ENCODE measurements at places on chromosomes 12 and 14.
A peak's percentile ranks its signal among the peaks of the same experiment; 100 is the strongest.

- DNase-seq, result no peak
Observed at GRCh38 chr14:41295734-41296133, 310.9 kb upstream of the LRFN5 start.

DNA sequence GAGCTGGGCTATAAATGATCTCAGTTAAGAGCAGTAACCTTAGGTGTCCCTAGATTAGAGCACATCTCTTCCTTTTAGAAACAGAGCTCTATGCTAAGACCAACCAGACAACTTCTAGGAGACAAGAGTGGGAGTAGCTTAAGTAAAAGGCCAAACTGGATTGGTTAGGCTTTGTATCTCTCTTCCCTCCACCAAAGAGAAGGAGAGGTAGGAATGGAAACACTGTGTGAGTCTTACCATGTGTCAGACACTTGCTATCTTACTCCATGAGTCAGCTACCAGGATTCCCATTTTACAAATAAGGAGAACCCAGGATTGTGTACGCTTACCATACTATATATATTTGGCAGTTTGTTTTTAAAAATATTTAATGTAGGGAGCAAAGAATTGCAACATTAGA, 122.9 kb downstream of the PAX9 start:
- no peak for DNase-seq

- no peak for DNase-seq
Observed at GRCh38 chr12:27996761-27997160, 24.2 kb upstream of the PTHLH start.

DNA sequence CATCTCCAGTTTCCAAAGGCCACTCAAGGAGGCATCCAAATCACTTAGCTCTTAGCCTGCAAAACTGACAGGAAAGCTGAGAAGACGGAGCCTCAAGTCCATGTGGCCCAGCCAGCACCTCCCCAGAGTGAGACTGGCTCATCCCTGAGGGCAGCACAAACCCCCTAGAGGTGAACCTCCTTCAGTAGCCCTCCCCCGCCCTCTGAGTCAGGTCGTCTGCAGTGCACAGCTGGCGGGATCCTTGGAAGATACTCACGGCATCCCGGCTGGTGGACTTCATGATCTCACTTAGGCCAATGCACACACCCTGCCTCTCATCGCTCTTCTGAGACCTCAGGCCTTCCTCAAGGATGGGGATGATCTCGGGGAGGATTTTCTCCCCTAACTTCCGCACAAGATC, 24.1 kb upstream of the RAB35 start:
- no peak for DNase-seq

GRCh38 chr12:1922985-1923384, 4.5 kb upstream of the CACNA2D4 start:
- no peak for DNase-seq

DNA sequence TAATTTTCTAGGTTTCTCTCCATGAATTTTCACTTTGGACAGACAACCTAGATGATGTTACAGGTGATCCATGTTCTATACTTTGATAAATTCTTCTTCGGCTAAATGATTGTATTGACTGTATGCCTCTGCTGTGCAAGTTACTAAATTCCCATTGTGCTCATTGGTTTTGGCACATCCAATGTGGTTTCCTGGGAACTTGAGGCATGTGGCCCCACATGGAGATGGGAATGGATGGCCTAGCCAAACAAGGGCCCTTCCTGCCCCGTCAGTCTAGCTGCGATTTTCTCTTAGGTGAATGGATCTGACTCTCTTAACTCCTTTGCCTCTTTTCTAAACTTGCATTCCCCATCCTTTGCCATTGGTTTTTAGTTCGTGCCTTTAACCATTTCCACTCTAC, 186.2 kb downstream of the PELI2 start:
- DNase-seq, result no peak

- no peak for DNase-seq
Observed at GRCh38 chr14:71472356-71473340, 459.6 kb upstream of the RGS6 start.

GRCh38 chr12:89135976-89136634, 216.2 kb downstream of the DUSP6 start:
- DNase-seq, result no peak

DNA sequence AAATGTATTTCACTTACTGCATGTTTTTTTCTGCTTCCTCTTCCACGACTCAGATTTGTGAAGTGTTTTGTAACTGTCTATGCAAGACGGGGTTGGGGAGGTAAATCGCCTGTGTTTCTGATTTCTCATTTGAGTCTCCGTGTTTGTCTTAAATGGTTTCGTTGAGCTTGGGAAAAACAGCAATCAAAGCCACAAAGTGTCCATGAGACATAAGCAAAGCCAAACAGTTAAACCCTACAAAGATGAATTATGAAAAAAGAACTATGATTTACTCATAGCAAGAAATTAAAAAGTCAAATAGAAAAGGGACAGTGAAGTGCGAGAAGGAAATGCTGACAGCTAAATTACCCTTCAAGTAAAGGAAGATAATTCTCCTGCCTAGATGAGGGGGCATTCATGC, 164.3 kb upstream of the TMPO start:
- no peak for DNase-seq

DNA sequence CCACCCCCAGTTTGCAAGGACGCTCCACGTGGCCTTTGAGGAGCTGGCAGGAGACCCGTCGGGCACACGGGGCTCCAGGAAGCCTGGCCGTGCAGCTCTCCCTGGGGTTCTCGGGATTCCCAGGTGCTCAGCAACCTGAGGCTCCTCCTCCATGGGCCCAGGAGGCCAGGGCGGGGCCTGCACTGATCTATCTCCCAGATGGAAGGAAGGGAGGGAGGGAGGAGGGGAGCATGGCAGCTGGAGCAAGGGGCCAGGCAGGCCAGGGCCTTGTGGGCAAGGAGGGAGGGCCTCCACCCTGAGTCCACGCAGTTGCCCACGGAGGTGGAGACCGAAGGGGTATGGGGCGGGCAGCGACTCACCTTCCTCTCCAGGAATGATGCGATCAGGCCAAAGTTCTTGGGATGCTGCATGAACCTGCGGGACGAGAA, 127.3 kb downstream of the RFLNA start:
- DNase-seq, result peak; percentile 43

DNA sequence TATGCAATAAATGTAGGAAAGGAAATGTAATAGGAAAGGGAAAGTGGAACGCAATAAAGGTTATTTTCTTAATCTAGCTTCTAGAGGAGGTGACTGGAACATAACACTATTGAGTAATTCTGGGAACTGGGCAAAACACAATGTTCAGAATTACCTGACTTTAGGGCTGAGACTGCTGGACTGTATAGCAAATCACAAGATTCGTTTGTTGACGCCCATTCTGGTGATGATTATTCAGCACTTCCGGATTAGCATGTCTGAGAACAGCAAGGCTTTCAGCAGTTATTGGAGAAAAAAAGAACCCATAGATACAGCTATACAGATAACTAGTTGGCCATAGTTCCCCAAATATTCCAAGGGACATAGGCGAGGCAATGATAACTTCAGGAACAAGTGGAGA, 2.3 kb upstream of the KLRD1 start:
- DNase-seq, result no peak

GRCh38 chr12:92359581-92360209, 214.0 kb upstream of the BTG1 start:
- DNase-seq, result no peak

DNA sequence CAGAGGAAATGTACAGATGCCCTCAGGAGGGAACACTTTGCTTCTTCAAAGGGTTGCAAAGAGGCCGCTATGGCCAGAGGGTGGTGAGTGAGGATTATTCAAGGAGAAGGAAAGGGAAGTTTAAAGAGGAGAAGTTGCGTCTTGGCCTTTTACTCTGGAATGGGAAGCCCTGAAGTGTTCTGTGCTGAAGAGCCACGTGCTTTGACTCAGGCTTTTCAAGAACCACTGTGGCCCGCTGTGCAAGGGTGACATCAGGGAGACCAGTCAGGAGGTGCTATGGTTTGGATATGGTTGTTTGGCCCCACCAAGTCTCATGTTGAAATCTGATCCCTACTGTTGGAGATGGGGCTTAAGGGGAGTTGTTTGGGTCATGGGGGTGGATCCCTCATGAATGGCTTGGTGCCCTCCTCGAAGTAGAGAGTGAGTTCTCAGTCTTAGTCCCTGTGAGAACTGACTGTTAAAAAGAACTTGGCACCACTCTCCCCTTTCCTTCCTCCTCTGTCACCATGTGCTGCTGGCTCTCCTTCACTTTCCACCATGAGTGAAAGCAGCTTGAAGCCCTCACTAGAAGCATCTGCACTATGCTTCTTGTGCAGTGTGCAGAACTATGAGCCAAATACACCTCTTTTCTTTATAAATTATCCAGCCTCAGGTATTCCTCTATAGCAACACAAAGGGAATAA, 66.1 kb upstream of the DUSP6 start:
- no peak for DNase-seq

GRCh38 chr14:58077621-58078020, 74.4 kb downstream of the ARMH4 start:
- no peak for DNase-seq

GRCh38 chr14:39851202-39851601, 419.0 kb upstream of the FBXO33 start:
- DNase-seq, result no peak

DNA sequence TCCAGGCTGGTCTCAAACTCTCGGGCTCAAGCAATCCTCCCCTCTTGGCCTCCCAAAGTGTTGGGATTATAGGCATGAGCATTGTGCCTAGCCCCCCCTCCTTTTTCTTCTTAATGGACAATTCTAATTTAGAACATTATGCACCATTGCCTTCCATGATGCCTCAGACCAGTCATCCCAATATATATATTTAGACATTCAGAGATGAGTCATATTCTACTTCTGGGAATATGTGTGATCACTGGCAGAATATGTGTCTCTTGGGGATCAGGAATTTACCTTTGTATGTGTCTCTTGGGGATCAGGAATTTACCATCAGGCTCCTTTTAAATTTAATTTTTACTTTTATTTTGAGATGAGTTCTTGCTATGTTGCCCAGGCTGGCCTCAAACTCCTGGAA, 7.5 kb upstream of the CCDC177 start:
- no peak for DNase-seq

GRCh38 chr12:80316222-80316621, 127.8 kb upstream of the PTPRQ start:
- DNase-seq, result no peak

GRCh38 chr12:15939111-15939510, 28.0 kb downstream of the DERA start:
- no peak for DNase-seq

DNA sequence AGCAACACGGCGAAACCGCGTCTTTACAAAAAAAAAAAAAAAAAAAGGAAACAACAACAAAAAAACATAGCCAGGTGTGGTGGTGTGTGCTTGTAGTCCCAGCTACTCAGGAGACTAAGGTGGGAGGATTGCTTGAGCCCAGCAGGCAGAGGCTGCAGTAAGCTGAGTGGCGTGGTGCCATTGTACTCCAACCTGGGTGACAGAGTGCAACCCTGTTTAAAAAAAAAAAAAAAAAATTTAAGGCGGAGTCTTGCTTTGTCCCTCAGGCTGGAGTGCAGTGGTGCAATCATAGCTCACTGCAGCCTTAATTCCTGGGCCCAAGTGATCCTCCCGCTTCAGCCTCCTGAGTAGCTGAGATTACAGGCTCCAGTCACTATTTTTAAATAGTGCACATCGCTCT, 18.2 kb upstream of the FIGNL2 start:
- DNase-seq, result no peak

- DNase-seq, result no peak
Observed at GRCh38 chr12:116385486-116386217, 108.2 kb upstream of the MED13L start.
